Activated T-cell treated with anti-CD3 and anti-CD28 coated beads, Interleukin-2, amount 50 U/mL, for 48 hours (primary cell): ENCODE measurements at places on chromosomes 2 and 18.

GRCh38 chr2:142061733-142062132 is 69.1 kb downstream of the LRP1B start:
- no peak for DNase-seq

- no peak for DNase-seq
Measured at GRCh38 chr2:145012806-145013205, 492.9 kb upstream of the ZEB2 start.

DNA sequence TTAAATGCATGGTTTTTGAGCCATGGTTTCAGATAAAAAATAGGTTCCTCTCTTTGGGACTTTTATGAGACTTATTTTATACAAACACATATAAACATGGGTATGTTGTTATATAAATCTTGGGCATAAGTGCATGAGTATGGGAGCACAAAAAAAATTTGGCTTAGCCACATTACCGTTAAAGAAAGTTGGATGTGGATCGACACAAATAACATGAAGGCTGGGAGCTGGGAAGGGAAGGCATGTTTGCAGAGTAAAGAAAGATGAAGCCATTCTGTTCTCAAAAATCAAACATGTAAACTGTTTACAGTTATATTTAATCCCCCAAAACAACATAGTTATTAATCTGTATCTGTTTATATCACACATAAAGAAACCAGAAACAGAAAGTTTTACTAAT is 313.8 kb downstream of the NRXN1 start:
- no peak for DNase-seq

DNA sequence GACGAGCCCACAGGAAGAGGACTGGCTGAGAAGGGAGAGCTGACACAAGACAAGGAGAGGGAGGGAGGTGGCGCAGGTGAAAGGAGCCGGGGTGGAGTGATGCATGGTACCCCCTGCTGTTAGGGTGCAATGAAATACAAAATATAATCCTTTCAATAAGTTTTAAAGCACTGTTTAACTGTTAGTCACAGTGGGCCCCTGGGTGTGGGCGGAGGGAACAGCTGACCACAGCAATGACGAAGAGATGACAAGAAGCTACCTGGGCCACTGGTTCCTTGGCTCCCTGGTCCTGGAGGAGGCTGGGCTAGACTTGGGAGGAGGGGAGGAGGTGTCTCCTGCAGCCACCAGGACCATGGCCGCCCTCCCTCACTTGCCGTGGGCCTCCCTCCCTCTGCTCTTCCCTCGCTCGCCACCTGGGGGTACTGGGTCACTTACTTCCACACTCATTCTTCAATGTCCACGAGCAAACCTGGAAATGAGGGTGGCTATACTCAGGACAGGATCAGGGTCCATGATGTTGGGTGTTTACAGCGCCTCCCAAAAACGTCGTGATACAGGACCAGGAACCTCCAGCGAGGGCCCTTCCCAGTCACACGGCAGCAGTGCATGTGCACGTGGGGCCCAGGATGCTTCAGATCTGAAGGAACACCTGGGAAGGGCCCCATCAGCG is 196.1 kb downstream of the ANKRD30B start:
- no peak for DNase-seq

DNA sequence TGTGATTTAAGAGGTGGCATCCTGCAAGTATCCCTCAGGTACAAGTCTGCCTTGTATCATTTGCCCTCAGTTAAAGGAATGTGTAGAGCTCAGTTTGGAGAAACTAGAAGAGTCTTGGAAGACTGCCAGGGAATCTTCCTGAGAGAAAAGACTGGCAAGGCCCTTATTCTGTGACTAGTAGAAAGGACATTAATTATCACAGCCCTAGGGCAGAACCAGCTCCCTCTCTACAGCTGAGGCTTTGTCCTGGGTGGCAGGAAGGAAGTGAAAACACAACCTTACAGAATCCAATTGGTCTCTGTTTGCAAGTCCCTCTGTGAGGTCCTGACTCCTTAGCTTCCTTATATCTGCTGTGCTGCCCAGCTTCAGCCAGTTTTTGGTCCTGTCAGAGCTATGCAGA is 385.9 kb upstream of the CYRIA start:
- no peak for DNase-seq

- no peak for DNase-seq
Measured at GRCh38 chr2:95353055-95353575, 49.4 kb upstream of the FAHD2A start.

- no peak for DNase-seq
Measured at GRCh38 chr2:161165811-161166210, 5.6 kb downstream of the TANK start.

DNA sequence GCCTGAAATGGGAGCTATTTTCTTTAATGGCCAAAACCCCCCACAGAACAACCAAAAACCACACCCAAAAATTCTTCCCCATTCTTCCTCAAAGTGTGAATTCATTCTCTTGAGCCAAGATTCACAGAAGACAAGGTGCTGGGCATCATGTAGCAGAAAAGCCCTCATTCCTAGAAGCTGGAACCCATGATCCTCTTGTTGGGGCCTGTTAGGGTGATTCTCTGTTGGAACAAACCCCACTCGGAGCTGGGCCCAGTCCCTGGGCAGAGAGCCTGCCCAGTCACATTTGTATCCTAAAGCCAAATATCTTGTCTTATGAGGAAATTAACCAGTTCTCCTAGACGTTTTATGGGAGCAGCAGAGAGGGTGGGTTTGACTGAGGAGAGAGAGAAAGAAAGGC is 22.8 kb upstream of the VPS4B start:
- DNase-seq, result no peak

GRCh38 chr18:50044402-50044801 is 150.5 kb downstream of the MYO5B start:
- no peak for DNase-seq

DNA sequence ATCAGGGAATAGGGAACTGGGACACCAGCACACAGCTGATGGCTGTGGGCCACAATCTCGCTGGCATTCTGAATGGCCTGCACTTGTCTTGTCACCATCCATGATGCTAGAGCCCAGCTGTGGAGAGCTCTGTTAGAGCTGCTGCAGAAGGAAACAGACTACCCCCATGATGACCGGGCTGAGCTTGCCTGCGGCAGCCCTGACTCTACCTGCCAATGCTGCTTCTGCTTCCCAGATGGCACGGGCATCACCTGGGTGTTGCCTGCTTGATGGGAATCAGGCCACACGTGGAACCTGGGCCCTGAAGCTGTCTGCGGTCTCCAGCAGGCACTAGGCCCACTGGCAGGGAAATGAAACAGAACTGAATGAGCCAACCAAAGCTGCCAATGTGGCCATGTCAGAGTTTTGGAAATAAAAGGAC is 11.2 kb upstream of the DAW1 start:
- DNase-seq, result no peak

DNA sequence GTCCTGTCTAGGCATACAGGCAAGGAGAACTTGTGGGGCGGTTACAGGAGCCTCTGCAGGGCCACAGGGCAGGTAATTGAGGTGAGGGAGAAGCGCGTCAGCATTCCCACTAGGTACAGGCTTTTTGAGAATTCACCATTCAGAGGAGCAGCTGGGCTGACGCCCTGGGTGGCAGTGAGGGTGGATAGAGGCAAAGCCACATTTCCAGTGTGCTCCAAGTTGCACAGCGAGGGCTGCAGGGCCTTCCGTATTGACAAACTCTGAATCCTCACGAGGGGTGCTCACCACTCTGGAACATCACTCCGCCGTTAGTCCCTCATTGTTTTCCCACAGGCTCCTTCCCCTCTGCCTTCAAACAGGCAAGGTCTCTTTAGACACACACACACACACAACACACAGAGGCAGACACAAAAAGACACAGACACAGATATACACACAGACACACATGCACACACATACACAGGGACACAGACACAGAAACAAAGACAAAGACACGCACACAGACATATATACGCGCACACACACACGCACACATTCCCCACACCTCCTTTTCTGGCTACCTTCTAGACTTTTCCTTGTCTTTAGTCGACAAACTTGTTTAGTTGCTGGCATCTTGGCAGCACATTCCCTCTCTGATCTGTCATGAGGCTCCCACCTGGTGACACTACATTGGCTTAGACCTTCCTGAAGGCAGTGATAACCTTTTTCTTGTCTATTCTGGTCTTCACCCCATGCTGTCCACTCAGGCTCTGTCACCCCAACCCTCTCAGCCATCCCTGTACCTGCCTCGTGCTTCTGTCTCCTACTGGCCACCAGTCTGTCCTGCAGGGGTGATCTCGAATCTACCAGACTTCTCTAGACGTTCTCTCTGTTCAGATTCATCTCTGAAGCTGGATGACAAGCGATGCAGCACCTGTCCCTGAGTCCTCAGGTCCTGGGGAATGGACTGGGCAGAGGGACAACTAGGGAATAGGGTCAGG is 136.8 kb downstream of the ALPK2 start:
- no peak for DNase-seq

GRCh38 chr2:143205106-143205764 is 76.0 kb downstream of the ARHGAP15 start:
- DNase-seq, result no peak

- no peak for DNase-seq
Measured at GRCh38 chr2:183428881-183429280, 304.6 kb downstream of the NUP35 start.

GRCh38 chr2:72082021-72082601 is 65.6 kb downstream of the CYP26B1 start:
- DNase-seq, result no peak

DNA sequence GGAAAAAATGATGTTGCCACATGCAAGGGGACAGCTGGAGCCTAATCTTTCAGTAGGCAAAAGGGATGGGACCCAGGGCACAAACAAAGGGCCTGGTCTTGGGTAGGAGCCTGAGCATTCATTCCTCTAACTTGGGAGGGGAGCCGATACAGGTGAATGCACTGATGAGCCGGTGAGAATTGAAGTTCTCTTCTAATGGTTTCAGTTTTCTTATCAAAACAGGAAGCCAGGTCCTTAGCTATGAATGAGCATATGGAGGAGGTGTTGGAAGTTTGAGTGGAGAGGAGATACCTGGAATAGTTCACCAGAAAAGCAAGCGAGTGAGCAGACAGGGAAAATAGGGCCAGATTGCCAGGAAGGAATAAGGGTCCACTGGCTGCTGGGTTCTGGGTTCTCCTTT is 10.1 kb downstream of the DPP4 start:
- no peak for DNase-seq

DNA sequence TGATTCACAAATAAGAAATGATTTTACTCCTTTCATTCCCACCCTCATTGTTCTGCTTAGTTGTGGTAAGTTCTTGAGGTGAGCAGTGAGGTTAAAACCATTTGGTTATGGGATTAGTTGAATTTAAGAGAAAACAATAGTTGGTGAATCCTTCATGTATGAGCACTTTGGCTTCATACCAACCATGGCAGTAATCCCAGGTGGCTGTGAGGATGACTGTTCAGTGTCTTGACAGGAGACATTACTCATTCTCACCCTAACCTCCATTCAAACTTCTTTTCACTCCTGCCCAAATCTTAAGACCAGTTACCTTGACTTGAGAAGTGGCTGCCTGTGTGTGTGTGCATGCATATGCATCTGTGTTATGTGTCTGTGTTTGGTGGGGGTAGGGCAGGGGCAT is 143.1 kb downstream of the SETBP1 start:
- DNase-seq, result peak; percentile 23

GRCh38 chr2:160908157-160908556 is 252.1 kb upstream of the TANK start:
- no peak for DNase-seq

GRCh38 chr2:10316336-10316735 is 13.6 kb downstream of the HPCAL1 start:
- no peak for DNase-seq

DNA sequence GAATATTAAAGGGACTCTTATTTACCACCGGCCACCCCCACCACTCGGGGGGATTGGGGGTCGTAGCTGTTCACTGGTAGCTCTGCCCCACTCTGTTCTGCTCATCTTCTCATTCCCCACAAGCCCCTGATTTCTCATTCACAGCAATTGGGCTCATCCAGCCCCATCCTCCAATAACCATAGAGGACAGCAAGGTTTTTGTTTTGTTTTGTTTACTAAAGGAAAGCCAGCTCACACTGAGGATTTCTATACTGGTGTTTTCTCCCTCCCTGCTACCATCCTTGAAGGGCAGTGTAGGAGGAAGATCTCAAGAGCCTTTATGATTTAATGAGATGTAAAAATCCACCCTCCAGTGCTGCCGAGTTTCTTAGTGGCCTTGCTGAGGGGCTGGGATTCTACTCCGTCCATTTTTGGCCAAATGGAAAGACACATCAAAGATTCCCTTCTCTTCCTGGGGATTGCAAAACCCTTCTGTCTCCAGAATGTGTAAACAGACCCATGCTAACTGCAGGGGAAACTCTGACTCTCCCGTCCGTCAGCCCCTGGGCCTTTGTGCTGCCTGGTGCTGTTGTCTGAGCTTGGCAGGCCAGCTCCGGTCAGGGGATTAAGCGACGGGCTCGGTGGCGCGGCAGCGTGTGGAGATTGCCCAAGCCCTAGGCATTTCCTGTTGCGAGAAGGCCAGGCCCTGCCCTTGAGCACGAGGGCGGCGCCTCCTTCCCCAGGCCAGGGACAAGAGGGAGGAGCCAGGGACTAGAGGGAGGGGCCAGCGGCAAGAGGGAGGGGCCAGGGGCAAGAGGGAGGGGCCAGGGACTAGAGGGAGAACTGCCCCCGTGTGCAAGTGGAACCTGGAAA is 165.0 kb downstream of the ANTXR1 start:
- peak; percentile 42 for DNase-seq

DNA sequence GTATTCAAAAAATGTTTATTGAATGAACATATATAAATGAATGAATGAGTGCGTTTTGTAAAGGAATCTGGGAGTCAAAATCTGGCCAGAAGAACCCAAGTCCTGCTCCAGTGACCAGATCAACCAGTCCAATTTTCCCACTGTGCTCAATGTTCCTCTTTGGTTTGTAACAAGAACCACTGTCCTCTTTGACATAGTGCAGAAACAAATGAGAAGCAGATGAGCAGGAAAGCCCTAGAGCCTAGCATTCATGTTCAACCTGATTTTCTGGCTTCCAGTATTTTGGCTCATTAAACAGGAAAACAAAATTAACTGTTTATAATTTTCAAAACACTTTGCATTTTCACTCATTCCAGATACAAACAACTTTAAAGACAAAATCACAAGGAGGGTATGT is 23.2 kb downstream of the FAM124B start:
- no peak for DNase-seq

GRCh38 chr2:168552450-168552856 is 96.4 kb downstream of the CERS6 start:
- DNase-seq, result no peak

GRCh38 chr2:666441-666840 is 10.8 kb downstream of the TMEM18 start:
- no peak for DNase-seq

GRCh38 chr18:46084431-46084830 is 12.4 kb upstream of the PSTPIP2 start:
- no peak for DNase-seq

DNA sequence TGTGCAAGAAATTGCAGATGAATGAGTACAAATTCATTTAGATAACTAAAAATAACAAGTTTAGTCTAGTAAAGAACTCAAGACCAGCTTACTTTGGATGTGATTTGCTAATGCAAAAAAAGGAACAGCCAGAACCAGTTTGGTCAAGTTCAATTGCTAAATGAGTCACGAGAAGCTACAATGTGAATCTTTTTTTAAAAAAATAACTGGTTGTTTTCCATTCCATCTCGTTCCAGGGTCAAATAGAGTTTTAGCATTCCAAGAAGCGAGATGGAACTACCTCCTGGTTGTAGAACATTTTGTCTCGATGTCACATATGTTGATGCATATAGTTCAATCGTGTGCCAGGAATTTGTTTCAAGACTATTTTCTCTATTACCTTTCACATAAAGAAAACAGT is 65.0 kb upstream of the IKZF2 start:
- no peak for DNase-seq
